Tongue (tissue), 3 donors: ENCODE measurements at places on chromosomes 13 and 19.

GRCh38 chr19:41398050-41398418 lies 416 bp downstream of the BCKDHA start:
- DNase-seq, result no peak

DNA sequence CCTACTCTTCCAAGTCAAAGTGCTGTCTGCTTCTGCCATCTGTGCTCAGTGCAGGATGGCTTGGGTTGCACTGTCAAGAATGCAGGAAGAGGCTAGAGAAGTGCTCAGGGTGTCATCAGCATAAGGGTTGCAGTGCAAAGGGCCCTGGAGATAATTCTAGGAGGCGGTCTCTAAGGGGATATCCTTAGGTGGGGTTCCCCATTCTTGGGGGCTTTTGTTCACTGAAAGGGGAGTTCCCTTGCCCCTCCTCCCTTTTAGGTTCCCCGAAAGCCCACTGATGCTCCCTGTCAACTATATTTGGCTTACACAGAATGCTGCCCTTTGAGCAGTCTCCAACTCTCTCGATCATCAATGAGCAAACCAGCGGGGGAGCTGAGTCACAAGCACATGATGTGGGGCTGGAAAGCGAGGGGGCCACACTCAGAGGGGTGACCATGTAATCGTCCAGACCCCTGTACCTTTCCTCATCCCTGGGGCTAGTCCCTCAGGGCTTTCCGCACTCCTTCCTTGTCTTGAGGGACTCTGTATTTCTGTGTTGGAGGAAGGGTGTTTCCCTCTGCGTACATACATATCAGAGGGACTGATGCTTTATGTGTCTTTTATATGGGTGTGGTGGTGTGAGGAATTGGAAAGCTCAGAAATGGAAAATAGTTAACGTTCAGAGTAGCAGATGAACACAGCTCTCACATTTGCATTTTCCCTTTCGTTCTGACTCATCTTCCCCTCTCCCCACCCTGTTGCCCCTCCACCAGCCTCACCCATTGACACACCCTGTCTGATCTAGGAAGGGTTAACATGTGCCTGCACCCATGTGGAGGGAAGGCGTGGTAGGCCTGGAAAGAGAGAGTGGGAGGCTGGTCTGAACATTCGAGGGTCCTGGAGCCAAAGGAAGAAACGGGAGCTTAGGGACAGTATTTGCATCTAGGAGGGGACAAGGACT lies 6.7 kb downstream of the ZBTB32 start:
- DNase-seq, result no peak

DNA sequence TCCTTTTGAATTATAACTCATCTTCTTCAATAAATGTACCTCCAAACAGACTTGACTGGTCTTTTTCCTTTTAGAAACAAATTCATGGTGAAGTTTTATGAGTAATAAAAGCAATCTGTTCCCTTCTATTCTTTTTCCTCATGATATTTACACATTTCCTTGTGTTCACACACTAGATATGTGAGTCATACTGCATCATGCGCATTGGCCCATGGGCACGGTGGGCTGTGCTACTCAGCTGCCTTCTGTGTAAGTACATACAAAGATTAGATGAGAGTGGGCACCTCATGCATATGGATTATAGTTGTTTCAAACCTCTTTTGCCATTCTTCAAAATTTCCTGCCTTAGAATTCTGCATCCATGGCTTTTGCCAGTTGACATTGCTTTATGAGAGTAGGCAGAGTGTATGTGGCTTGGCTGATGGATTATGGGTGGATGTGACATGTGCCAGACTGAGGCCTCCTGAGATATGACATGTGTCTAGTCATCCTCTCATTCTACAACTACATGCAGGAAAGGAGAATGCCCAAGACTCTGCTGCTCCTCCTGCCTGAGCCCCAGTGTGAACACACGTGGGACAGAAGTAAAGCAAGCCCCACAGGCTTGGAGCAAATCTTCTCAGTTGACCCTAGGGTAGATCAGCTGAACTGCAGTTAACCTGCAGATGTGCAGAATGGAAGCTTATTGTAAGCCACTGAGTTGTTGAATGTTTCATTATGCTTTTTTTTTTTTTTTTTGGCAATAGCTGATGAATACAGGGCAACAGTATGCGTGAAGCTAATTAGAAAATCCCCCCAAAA lies 109.9 kb downstream of the RBM26 start:
- no peak for DNase-seq

DNA sequence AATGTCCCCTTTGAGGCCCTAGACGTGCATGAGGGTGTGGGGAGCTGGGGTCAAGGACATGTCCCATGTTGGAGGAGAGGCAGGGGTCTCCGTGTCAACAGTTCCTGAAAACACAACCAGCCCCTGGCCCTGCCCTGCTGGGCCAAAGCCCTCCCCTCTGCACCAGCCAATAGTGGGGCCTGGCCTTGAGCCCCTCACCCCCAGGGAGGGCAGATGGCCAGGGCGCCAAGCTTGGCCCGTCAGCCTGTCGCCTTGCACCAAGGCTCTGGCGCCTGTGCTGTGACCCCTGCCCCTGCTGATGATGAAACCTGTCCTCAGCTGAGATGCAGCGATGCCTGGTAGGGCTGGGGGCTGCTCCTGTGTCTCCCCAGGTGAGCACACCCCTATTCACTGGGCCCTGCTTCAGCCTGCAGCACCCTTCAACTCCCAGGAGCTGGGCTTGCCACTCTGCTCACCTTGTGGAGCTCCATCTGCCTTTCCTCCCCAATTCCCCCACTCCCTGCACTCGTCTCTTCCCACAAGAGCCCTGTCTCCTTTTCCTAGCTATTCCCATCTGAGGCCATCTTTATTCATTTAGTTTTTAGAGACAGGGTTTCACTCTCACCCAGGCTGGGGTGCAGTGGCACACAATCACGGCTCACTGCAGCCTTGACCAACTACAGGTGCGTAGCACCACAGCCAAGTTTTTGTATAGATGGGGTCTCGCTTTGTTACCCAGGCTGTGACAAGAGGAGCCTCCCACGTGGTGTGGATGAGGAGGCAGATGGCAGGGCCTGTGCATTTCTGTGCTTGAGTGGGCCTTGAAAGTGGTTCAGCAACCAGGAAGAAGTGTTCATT lies 2.1 kb upstream of the HAMP start:
- DNase-seq, result no peak

GRCh38 chr19:3034656-3035541 lies 5.8 kb upstream of the TLE2 start:
- peak; percentile 62 for DNase-seq

DNA sequence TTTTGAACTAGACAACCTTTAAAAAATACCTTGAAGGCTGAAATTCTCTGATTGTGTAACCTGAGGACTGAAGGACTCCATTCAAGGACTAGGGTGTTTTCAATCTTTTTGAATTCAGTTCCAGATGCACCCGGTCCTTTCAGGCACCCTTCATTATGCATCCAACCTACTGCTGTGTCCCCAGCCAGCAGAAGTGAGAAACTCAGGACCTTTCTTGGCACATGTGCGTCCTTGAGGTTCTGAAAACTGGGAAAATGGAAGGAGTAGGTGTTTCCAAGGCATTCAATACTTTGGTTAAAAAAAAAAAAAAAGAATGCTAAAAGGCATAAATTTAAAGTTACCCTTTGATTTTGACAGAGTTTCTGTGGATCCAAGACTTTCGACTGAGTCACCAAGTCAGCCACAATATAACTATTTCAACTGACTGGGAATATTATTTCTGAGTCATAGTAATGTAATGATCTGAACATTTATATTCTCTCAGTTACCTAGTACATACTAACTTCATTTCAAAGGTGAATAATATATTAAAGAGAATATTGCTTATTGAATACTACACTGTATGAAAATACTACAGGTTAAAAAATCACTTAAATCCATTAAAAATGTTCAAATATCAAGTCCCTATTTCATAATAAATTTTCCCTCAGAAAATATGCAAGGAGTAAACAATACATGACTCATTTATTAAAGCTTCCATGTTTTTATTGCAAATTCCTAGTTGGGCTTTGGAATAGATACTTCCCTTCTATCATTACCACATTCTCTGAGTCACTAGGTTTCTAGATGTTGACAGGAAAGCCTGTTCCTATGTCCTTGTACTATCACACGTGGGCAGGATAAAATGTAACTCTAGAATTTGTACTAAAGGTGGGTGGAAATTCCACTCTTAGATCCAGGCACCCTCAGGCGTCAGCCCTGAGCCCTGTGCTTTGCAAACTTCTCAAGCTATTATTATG lies 2.4 kb upstream of the ITGBL1 start:
- no peak for DNase-seq

DNA sequence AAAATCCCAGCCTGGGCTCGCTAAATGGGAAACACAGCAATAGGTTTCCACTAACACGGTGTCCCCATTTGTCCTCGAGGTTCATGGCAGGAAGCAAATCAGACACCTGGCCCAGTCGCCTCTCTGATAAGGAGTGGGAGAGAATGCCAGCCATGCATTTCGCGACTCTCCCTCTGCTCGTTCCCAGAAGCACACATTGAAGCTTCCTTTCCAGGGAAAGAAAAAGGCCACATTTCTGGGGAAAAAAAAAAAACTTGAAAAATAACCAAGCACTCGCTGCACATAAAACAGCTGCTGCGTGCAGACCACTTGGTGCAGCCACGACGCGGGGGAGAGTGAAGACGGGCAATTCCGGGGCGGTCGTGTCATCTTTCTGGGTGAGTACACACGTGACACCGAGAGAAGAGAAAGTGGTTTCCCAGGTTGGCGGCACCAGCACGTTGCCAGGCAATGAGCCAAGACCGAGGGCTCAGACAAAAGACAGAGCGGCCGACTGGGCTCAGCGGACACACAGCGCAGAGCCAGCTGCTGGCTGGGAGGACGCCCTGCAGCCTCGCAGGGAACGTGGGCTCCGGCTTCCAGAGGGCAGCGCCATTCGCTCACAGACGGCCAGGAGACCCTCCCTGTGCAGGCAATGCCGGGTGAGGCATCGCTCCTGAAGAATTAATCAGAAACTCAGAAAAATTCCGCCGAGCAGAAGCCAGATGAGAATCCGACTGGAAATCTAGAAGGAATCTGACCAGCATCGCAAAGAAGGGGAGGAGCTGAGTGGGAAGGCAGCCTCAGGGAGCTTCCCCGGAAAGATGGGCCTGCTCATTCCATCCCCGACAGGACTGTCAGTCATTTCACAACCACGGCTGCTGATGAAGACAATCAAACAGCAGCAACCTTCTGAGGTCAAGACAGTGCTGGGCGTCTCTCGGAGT lies 83.2 kb upstream of the IRS2 start:
- DNase-seq, result peak; percentile 76

- DNase-seq, result no peak
These were observed 381.9 kb downstream of the LMO7 start for GRCh38 chr13:76017861-76018556.

GRCh38 chr13:98220271-98220791 lies 43.3 kb upstream of the RNF113B start:
- DNase-seq, result no peak

DNA sequence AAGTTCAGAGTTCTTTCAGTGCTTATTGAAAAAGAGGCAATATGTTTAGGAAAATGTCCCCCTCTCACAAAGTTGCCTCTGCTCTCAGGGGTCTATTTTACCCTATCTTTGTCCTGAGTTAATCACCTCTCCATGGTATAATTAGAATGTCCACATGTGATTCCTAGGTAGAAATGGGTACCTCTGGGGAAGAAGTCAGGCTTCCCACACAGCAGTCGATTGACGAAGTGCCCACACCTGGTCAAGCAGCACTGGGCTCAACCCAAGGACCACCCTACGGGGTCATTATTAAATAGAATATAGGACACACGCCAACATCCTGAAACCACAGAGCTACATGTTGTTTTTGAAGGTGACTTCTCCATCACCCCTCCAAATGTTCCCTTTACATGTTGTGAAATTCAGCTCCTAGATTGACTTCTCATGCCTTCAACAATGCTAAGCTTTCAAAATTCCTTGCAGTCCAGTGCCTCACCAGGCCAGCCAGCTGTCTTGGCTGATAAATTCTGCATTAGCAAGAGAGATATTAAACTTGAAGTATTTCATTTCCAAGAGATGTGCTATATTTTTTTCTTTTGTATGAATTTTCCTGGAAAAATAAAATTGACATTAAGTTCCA lies 43.6 kb upstream of the FAM124A start:
- DNase-seq, result no peak

DNA sequence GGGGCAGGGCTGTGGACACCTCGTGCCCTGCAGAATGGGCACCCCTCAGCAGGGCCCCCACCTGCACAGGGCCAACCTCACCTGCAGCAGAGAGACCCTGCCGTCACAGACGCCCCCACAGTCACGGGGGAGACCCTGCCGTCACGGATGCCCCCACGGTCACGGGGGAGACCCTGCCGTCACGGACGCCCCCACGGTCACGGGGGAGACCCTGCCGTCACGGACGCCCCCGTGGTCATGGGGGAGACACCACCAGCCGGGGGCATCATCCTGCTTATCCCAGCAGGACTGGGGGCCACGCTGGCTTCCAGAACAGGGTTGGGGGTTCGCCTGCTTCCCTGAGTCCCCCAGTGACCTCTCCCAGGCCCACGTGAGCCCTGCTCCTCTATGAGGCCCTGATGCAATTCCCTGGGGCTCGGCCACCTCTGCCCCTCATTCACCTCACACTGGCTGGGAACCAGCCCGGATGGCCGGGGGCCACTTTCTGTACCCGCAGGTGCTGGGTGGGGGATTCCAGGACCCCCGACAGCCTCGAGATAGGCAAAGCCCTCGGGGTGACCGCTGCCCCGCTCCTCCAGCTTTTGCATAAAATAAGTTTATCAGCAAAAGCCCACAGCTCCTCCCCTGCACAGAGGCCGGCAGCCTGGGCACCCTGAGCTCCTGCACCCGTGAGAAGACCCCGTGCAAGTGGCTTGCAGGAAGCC lies 23.6 kb downstream of the SBNO2 start:
- DNase-seq, result no peak

DNA sequence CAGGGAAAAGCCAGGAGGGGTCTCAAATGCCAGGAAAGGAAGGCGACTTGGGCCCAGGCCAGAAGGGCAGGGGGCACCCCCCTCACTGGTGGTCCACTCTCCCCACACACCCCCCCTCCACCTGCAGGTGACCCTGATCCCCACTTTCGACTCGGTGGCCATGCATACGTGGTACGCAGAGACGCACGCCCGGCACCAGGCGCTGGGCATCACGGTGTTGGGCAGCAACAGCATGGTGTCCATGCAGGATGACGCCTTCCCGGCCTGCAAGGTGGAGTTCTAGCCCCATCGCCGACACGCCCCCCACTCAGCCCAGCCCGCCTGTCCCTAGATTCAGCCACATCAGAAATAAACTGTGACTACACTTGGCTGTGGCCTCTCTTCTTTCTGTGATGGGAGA lies 14.9 kb downstream of the MAP1S start:
- DNase-seq, result no peak

GRCh38 chr13:36910545-36910944 lies 9.5 kb downstream of the SMAD9 start:
- no peak for DNase-seq

- DNase-seq, result peak; percentile 10
These were observed 78.8 kb downstream of the MZT1 start for GRCh38 chr13:72648513-72649065.

DNA sequence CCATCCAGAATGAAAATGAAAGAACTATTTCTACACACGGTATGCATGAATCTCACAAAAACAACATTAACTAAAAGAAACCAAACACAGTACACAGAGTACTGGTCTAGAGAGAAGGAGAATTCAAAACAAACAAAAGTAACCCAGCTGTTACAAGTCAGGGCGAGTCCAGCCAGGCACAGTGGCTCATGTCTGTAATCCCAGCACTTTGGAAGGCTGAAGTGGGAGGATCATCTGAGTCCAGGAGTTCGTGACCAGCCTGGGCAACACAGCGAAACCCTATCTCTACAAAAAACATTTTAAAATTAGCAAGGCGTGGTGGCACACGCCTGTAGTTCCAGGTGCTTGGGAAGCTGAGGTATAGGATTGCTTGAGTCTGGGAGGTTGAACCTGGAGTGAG lies 1.7 kb upstream of the PSMC4 start:
- DNase-seq, result peak; percentile 9

- DNase-seq, result peak; percentile 24
These were observed 92.6 kb downstream of the ENOX1 start for GRCh38 chr13:43694146-43694664.
